OCI-LY7 (cell line): ENCODE measurements at places on chromosomes 2 and 18.

DNA sequence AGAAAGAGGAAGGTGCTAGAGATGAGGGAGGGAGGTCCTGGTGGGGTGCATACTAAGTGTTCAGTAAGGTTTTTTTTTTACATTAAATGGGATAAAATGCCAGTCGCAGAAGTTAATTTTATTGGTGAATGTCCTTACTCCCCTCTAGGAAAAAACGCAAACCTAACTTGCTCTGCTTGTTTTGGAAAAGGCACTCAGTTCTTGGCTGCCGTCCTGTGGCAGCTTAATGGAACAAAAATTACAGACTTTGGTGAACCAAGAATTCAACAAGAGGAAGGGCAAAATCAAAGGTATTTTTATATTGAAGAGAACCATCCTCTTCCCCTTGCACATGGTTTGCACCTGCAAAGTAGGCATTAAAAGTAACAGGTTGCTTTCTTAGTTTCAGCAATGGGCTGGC, 12.7 kb upstream of the IL18R1 start:
- no peak for DNase-seq

GRCh38 chr2:223034221-223034975, 17.6 kb upstream of the KCNE4 start:
- no peak for DNase-seq

DNA sequence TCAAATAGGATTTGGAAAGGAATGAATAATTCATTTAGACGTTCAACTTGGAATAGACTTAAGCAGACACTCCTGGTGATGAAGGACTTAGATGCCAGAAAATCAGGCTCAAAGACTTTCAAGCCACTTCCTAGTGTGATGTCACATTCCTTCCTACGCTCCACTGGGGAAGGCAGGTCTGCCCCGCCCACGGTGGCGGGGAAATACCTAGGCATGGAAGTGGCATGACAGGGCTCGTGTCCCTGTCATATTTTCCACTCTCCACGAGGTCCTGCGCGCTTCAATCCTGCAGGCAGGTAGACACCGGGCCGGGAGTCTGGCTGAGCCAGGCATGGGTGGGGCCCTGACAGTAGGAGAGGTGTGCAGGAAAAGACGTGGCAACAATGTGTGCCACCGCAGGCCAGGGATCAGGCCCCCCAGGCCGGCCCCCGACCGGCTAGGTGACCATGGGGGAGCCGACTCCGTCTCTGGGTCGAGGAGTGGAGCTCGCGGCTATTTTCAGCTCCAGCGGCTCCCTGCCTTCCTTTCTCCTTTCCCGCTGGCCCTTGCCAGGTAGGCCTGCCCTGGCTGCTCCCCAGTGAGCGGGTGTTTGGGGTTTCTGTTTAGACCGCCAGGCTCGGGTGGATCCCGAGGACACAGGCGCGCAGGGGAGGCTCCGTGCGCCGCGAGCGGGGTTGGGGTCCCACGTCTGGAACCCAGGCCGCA, at the start of gene IL1RL2:
IL1RL2 (plus strand) TSS at position 233 of the 705 bp plus-strand sequence. CDS start 845 bp downstream, outside the sequence.
- no peak for DNase-seq

- peak; percentile 56 for DNase-seq
These were observed 583.6 kb downstream of the IRS1 start for GRCh38 chr2:226215902-226216503.

- no peak for DNase-seq
These were observed 738.3 kb upstream of the HS6ST1 start for GRCh38 chr2:129056959-129057317.

- peak; percentile 18 for DNase-seq
These were observed 499 bp downstream of the COBLL1 start for GRCh38 chr2:164840930-164841718.

DNA sequence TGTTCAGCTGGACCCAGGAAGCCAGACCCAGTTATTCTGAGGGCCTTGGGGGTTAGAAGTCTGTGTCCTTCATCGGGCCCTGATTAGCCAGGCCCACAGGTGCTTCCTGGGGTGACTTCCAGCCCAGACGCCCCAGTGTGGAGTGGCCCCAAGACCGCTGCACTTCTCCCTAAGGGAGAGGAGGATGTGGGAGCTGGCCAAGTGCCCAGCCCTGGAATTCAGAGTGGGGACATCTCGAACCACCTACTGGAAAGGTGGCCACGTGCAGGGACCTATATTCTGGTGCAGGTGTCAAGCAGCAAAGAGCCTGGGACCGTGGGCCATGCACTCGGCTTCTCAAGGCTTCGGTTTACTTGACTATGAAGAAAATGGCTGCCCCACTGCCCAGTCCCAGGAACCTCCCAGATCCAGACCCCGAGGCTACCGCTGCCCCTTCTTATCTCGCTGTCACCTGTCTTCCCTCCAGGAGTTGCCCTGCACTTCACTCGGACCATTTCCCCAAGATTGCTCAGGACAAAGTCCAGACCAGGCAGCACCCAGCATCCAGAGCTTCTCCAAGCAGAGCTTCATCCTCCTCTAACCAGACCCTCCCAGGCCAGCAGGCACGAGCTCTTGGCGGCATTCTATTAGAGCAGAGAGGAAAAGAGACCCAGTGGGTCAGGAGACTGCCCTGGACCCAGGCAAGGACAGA, 142.8 kb upstream of the ID2 start:
- no peak for DNase-seq

DNA sequence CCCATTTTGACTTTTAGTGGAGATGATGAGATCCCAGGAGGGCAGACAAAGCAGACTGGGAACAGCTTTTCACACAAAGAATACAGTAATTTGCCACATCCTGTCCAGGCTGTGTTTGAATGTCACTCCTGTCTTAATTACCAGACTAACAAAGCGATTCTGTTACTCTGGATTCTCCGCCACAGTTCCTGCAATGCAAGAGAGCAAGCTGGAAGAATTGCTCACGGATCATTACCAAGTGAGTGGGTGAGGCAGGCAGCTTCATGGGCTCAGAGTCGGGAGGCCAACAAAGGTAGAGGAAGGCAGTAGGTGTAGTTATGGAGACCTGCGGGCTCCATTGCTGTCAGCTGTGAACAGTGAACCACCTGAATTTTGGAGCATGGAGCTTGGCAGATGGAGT, 250.5 kb upstream of the ATP5MC3 start:
- no peak for DNase-seq

DNA sequence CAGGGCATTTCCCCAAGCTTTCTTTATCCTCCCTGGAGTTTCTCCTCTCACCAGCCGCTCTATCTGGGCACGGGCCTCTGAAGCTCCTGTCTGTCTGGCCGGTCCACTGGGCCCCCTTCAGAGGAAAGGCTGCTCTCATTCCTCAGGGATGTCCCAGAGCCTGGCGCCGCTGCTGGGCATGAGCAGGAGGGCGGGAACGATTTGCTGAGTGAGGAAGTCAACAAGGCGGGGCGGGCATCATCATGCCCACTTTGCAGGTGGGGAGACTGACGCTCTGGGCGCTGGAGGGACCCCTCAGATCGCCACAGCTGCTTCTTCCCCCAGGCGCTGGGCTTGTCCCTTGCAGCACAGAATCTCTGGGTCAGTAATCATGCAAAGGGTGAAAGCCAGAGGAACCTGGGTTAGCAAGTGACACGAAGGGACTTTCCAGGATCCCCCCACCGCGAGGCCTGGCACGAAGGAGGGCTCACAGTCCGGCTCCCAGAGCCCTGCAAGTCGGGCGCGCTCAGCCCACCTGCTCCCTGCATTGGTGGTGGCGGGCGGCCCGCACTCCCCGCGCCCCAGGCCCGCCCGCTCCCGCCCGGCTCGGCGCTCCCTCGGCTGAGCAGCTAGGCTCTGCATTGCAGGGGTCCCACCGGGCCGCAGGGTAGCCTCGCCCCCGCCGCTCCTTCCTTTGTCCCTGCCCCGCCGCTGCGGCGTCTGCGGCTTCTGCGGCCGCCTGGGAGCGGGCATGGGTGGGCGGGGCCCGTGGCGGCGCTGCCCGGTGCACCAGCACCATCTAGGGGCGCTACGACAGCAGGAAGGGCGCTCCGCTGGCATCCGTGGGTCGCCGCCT, 157.8 kb downstream of the CYRIA start:
- no peak for DNase-seq

- no peak for DNase-seq
These were observed 19.3 kb upstream of the CRIM1 start for GRCh38 chr2:36336321-36336720.

DNA sequence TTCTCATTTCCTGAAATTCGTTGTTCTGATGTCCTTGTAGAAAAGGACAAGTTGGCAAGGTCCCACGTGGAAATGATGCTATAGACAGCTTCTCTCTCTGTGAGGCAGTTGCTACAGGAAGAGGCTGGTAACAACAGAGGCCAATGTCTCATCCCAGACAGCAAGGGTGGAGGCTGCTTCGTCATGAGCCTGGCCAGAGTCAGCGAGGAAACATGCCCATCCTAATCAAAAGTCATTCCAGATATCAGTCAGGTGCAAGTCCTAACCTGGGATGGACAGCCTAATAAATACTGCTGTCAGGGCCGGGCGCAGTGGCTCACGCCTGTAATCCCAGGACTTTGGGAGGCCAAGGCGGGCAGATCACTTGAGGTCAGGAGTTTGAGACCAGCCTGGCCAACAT, 6.4 kb upstream of the SMAD7 start:
- no peak for DNase-seq

- DNase-seq, result no peak
These were observed 36.0 kb upstream of the YPEL5 start for GRCh38 chr2:30110773-30111172.

DNA sequence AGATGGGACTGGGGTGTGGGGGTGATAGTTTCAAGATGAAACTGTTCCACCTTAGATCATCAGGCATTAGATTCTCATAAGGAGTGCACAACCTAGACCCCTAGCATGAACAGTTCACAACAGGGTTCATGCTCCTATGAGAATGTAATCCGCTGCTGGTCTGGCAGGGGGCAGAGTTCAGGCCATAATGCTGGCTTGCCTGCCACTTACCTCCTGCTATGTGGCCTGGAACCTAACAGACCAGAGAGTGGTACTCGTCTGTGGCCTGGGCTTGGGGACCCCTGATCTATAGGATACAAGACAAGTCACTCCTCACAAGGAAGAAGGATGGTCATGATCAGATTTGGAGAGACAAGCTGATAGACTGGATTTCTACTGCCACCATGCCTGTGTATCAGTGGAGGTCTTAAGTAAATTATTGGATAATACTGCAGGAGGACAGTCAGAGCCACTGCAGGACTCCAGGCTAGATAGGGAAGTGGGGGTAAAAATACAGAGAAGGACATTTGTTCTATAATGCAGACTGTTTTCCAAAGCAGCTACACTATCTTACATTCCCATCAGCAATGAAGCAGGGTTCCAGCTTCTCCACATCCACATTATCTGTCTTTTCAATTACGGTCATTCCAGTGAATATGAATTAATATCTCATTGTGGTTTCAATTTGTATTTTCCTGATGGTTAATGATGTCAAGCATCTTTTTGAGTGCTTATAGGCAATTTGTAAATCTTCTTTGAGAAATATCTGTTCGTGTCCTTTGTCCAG, 28.8 kb upstream of the APOB start:
- no peak for DNase-seq
